ENCODE measurements at places on chromosomes 3 and 15. TPM values are rescaled to one million over a fixed set of nuclear protein-coding genes. Genes with fewer than 3 reads are reported as not detected.

DNA sequence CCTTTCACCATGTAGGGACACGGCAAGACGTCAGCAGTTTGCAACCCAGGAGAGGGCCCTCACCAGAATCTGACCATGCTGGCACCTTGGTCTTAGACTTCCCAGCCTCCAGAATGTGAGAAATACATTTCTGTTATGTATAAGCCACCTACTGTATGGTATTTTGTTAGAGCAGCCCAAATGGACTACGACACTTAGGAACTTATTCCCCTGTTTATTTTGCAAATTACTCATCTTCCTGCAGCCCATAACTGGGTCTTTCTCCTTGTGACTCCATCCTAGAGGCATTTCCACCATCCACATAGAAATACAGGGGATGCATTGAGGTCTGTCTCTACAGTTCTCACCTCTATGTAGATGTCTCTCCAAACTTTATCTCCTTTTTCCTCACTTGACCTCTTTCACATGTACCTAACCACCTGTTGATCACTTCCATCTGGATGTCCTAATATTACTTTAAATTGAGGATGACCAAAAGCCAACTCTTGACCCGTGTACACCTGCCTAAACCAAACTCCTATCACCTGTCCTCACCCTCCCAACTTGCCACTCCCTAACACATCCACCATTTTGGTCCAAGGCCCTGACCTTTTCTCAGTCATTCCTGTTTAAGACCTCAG lies 406.0 kb upstream of the WNT5A start:
- H3K4me1 ChIP-seq: no peaks in the 10 kb centered on the region
- no peak for DNase-seq
- no peaks in the 10 kb centered on the region for H3K27me3 ChIP-seq
- no peaks in the 10 kb centered on the region for H3K36me3 ChIP-seq
- no peak overlapping the region for H3K27ac ChIP-seq
- no peak overlapping the region for H3K4me3 ChIP-seq

GRCh38 chr3:112376241-112376911 lies 43.4 kb downstream of the CD200 start:
- H3K36me3 ChIP-seq: no peaks in the 10 kb centered on the region
- peaks cover 34% of the 10 kb centered on the region for H3K4me1 ChIP-seq
- no peak overlapping the region for H3K4me3 ChIP-seq
- peak overlapping the region; percentile 83 for H3K27ac ChIP-seq

- no peak overlapping the region for H3K4me3 ChIP-seq
- H3K36me3 ChIP-seq: no peaks in the 10 kb centered on the region
- peak overlapping the region; percentile 68 for H3K27ac ChIP-seq
- H3K4me1 ChIP-seq: peaks cover 3% of the 10 kb centered on the region
- DNase-seq: no peak
Observed at GRCh38 chr15:91803260-91803659, 50.2 kb upstream of the SLCO3A1 start.

The MAGI1 gene
- total RNA-seq: 30.7 TPM

- DNase-seq: no peak
- no peak overlapping the region for H3K4me3 ChIP-seq
- H3K4me1 ChIP-seq: no peaks in the 10 kb centered on the region
- no peaks in the 10 kb centered on the region for H3K36me3 ChIP-seq
- no peaks in the 10 kb centered on the region for H3K27me3 ChIP-seq
Observed at GRCh38 chr3:41188306-41188705, 11.0 kb upstream of the CTNNB1 start.

- H3K27me3 ChIP-seq: no peaks in the 10 kb centered on the region
- H3K4me3 ChIP-seq: no peak overlapping the region
- no peaks in the 10 kb centered on the region for H3K36me3 ChIP-seq
- H3K27ac ChIP-seq: no peak overlapping the region
- no peak for DNase-seq
Observed at GRCh38 chr15:29596266-29596665, 226.0 kb downstream of the TJP1 start.

GRCh38 chr3:27324686-27325085 lies 44.5 kb downstream of the NEK10 start:
- DNase-seq: no peak
- H3K27me3 ChIP-seq: no peaks in the 10 kb centered on the region
- no peak overlapping the region for H3K27ac ChIP-seq
- peaks cover 33% of the 10 kb centered on the region for H3K4me1 ChIP-seq

GRCh38 chr15:59256482-59256881 lies 49.8 kb downstream of the LDHAL6B start:
- no peak for DNase-seq
- H3K27ac ChIP-seq: no peak overlapping the region
- peaks cover 5% of the 10 kb centered on the region for H3K36me3 ChIP-seq
- H3K4me1 ChIP-seq: no peaks in the 10 kb centered on the region

The GOLGA8N gene
- total RNA-seq: 3.8 TPM

- H3K27me3 ChIP-seq: no peaks in the 10 kb centered on the region
- no peak overlapping the region for H3K27ac ChIP-seq
- no peaks in the 10 kb centered on the region for H3K36me3 ChIP-seq
Observed at GRCh38 chr15:60708684-60709083, 229.7 kb upstream of the ICE2 start.

DNA sequence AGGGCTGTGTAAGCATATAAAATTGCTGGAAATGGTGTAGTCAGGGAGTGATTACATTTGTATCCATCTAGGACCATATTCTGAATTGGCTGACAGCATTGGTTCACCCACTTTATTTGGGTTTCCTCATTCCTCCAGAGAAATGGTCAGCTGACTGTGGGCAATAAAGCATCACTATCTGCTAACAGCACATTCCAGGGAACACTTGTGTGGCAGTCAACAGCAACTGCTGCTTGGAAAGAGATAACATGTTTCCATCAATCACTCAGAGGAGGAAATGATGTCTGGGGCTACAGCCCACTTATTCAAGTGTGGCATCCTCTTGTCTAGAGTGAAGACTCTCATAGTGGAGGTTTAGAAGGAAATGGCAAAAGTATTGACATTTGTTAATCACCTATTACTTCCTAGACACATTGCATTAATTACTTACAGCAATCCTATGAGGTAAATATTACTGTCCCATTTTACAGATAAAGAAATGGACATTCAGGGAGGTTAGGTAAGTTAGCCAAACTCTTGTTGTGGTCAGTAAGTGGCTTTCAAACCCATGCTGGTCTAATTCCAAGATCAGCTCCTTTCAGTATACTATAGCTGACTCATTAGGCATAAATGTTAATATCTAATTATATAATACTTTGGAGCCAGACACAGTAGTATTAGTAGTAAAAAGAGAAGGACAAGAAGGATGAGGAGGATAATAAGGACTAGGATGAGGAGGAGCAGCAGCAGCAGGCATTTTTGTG lies 247.8 kb downstream of the ALCAM start:
- no peaks in the 10 kb centered on the region for H3K27me3 ChIP-seq
- no peak overlapping the region for H3K27ac ChIP-seq
- peaks cover 5% of the 10 kb centered on the region for H3K4me1 ChIP-seq

DNA sequence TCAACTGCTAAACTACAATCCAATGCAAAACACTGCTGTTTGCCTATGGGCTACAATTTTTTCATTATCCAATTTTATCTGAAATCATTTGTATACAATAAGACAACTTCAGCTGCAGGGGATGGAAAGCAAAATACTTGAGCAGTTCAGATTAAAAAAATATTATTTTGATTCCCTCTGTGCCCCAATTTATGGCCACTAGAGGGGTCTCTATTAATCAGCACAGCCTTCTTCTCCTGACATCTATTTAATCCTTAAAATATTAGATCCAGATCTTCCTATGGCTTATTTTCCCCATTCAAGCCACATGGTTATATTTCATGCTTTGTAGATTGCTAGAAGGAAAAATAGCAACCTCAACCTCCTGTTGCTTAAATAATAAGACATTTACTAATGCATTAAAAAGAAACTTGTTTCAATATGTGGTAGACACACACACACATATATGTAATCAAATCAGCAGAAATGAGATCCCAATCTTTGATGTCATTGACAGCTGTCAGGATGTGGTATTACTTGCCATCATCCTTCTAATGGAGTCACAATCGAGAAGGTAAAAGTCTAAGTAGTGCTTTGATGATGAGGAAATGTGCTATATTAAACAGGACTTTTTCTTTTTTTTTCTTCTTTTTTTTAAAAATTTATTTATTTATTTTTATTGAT lies 104.2 kb downstream of the P2RY1 start:
- H3K4me1 ChIP-seq: no peaks in the 10 kb centered on the region
- H3K4me3 ChIP-seq: no peak overlapping the region
- no peaks in the 10 kb centered on the region for H3K27me3 ChIP-seq
- no peak for DNase-seq
- no peaks in the 10 kb centered on the region for H3K36me3 ChIP-seq

The GP9 gene
- total RNA-seq: not detected

Data from heart left ventricle (tissue), 16 donors.